Thymus (tissue), 14 donors: ENCODE measurements at places on chromosomes 6 and 20. TPM values are rescaled to one million over a fixed set of nuclear protein-coding genes. Genes with fewer than 3 reads are reported as not detected.

BTNL2 gene
- not detected for total RNA-seq

HLA-F gene
- 130 TPM for total RNA-seq

SASH1 gene
- total RNA-seq, result 3.7 TPM

POU5F1 gene
- total RNA-seq, result 0.80 TPM

PLEKHG1 gene
- 27.2 TPM for total RNA-seq

ANGPT4 gene
- total RNA-seq, result under 0.01 TPM

TRIM38 gene
- 5.0 TPM for total RNA-seq

ZNF184 gene
- 18.9 TPM for total RNA-seq

SAMD10 gene
- total RNA-seq, result 3.4 TPM

ARMH2 gene
- total RNA-seq, result not detected

SUMO4 gene
- total RNA-seq, result 1.2 TPM

PRL gene
- total RNA-seq, result 1.1 TPM

EPHA7 gene
- 0.52 TPM for total RNA-seq

NKAIN2 gene
- 2.4 TPM for total RNA-seq

TBXT gene
- not detected for total RNA-seq

APCDD1L gene
- 0.05 TPM for total RNA-seq

COL9A3 gene
- 4.1 TPM for total RNA-seq

SIRPG gene
- 26.0 TPM for total RNA-seq

LINC00237 gene
- total RNA-seq, result not detected

RNF114 gene
- 40.8 TPM for total RNA-seq
